ENCODE measurements at places on chromosomes 5 and 9.
A peak's percentile ranks its signal among the peaks of the same experiment; 100 is the strongest.

GRCh38 chr9:133168432-133168831 lies 4.7 kb upstream of the GBGT1 start:
- DNase-seq = no peak

DNA sequence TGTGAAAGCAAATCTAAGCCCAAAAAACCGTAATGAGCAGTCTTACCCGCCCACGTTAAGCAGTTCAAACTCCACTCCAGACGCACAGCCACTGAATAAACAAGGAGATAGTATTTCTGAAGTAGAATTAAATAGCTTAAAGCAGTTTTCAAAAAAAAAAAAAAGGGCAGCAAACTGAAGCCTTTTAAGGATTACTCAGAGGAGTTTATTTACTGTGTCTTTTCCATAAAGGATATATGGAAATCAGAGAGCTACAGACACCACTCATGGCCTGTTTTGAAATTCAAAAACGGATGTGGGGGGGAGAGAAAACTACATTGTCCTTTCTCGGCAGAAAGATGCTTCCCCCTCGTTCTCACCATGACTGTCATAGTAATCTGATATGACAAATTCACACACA lies 83.7 kb upstream of the IRX1 start:
- DNase-seq = no peak

GRCh38 chr5:177530638-177531037 lies 13.9 kb upstream of the DDX41 start:
- no peak for DNase-seq

- no peak for DNase-seq
Observed at GRCh38 chr5:96565582-96566265, 96.5 kb upstream of the CAST start.

DNA sequence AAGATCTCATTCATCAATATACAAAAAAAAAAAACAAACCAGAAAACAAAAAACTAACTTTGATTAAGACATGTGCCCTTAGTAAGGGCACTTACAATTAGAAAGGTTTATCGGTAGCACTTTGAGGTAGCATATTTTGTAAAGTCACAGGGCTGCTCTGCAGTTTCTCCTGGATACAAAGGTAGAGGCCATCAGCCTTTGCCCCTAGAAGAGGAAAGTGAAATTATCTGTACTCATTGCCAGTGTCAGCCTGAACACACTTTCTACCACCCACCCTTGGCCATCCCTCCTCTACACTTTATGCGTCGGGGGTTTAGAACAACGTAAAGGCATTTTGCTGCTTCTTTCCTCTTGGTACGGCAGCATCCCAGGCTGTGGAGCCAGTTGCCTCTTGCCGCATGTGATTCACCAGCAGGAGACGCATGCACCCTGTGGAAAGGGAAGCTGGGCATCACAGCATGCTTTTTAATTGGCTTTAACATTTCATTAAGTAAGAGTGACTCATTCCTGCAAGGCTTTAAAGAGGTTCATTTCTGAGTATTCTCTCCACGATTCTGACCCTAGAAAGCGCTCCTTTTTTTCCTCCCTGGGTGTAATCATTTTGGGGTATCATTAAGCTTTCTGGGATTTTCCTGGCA lies 84.6 kb downstream of the CEMIP2 start:
- no peak for DNase-seq

DNA sequence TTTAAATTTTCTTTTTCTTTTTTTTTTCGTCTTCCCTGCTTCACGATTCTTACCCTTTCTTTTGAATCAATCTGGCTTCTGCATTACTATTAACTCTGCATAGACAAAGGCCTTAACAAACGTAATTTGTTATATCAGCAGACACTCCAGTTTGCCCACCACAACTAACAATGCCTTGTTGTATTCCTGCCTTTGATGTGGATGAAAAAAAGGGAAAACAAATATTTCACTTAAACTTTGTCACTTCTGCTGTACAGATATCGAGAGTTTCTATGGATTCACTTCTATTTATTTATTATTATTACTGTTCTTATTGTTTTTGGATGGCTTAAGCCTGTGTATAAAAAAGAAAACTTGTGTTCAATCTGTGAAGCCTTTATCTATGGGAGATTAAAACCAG lies 352.2 kb downstream of the NTRK2 start:
- no peak for DNase-seq

DNA sequence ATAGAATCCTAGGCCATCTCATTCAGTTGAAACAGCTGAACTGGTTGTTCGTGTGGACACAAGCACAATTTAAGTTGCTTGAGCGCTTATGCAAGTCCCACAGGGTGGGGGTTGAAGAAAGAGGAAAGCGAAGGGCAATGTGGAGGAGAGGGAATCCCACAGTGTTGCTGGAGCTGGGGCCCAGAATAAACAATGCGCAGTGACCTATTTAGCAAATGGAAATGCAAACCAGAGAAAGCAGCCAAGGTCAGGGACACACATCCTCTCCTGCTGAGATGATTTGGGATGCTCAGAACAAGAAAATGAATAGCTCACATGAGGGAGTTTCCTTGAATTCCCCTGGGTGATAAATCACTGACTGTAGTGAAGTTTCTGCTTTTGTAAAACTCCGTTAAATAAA lies 838.3 kb downstream of the TLE4 start:
- DNase-seq = no peak

- DNase-seq = no peak
Observed at GRCh38 chr5:72842816-72843215, 26.4 kb downstream of the TNPO1 start.

- DNase-seq = no peak
Observed at GRCh38 chr5:52063186-52063585, 679.9 kb downstream of the ISL1 start.

DNA sequence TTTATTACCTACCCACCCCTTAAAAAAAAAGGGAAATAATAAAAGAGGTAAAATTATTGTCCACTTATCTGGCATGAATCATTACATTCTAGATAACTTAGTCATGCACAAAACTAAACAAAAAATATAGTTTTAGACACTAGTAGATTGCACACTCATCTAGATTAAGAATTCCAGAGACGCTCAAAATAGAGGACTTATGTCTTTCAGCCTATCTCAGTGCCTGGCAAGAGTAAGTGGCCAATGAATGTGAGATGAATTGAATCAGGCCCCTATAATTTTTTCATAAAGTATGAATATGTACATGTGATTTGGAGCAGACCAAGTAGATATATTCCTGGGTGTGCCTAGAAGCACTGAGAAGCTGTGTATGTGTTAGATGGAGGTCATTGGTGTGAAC lies 2.0 kb upstream of the RXFP3 start:
- DNase-seq = no peak

- DNase-seq = no peak
Observed at GRCh38 chr5:139951296-139951924, 91.7 kb downstream of the NRG2 start.

- DNase-seq = no peak
Observed at GRCh38 chr5:131854134-131854533, 57.3 kb upstream of the FNIP1 start.

GRCh38 chr5:151130922-151131891 lies 26.4 kb downstream of the ANXA6 start:
- DNase-seq = no peak

DNA sequence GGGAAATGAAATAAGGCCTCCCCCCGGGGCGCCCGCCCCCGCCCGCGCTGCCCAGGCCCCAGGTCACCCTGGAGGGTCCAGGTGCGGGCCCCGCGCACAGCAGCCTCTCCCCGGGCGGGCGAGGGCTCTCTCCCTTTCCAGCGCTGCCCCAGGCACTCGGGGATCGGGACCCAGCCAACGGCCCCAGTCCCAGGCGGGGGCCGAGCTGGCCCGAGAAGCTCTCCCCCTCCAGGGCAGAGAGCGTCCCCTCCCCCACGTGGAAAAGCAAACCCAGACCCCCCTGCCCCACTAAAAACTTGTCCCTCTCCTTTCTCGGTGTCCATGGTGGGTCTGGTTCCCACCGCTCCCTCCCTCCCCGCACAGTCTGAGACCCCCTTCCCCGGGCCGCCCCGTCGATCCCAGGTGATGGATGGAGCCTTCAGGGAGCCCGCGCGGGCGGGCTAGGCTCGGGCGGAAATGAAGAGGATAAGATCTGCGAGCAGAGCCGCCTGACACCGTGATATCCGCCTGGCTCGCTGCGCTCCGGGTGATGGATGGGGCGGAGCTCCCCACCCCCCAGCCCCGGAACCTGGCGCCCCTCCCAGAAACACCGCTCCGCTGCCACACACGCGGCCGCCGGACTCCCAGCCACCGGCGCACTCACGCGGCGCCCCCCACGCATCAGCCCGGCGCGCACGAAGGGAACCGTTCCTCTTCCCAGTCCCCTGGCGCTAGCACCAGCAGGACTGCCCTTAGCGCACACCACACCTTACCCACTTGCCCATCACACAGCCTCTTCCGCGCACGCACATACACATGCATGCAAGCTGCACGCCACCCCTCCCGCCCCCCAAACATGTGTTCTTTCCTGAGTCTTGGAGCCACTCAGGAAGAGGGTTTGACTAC lies 81.7 kb upstream of the ZBTB43 start:
- DNase-seq = peak; percentile 74

DNA sequence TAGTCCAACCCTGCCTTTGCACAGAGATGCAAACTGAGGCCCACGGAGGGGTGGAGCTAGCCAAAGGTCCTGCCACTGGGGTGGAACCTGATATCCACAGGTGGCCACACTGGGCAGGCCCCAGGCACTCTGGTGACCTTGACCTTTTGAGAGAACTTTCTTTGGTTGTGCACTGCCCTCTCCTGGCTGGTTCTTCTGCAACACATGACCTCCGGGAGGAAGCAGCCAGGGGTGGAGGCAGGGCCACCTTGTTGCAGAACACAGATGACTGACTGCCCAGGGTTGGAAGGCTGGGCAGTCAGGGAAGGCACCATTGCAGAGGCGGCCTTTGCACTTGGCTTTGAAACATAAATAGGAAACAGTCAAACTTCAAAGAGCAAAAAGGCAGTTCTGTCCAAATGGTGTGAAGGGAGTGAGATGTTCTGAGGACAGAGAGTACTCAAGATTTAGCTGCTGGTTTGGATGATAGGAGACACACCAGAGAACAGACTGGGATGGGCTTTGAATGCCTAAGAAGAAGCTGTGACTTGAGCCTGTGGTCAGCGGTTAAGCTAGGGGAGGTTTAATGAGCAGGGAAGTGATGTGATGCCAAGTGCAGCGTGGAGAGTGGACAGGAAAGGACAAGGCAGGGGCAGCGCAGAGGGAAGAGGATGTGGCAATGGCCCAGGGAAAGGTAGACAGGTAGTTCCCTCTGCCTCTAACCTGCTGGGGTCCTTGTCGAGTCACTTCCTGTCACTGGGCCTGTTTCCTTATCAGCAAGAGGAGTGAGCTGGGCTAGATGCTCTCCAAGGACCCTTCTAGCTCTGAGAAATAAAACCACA lies 6.8 kb upstream of the TCOF1 start:
- peak; percentile 33 for DNase-seq

- DNase-seq = peak; percentile 24
Observed at GRCh38 chr5:168947212-168947868, 353.6 kb downstream of the SLIT3 start.

DNA sequence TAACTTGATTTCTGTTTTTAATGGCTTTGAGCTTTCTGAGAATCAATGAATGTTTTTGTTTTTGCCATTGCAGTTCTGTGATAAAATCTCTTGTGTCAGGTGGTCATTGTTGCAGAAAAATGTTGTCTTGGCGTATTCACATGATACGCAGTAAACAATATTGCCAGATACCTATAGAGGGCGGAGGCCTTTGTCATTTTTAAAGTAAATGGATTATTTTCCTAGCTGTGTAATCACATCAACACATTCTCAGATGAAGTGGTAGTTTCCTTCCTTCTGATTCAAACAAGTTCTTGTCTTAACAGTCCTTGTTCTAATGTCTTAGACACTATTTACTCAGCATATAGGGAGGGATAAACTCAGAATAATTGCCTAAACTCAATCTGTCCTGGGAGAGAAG lies 109.9 kb upstream of the DAB2 start:
- DNase-seq = no peak

GRCh38 chr5:664343-664993 lies 28.7 kb downstream of the TPPP start:
- no peak for DNase-seq

GRCh38 chr5:73625372-73625943 lies 538 bp upstream of the ARHGEF28 start:
- no peak for DNase-seq

DNA sequence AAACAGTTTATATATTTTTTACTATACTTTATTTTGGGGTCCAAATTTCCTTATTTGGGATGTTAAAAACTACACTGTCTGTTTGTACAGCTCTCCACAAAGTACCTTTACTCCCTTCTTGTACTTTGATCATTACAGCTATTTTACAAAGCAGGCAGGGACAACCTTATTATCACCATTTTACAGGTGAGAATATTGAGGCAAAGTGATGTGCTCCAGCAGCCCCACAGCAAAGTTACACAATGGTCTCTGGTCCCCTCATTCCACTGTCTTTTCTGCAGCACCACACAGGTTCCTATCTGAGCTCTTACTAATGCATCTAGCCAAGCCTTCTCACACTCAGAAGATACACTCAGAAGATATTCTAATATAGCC lies 457.3 kb downstream of the RASEF start:
- no peak for DNase-seq

GRCh38 chr9:136174779-136175615 lies 29.9 kb downstream of the LHX3 start:
- no peak for DNase-seq

- DNase-seq = no peak
Observed at GRCh38 chr5:155254399-155254798, 240.8 kb downstream of the KIF4B start.

DNA sequence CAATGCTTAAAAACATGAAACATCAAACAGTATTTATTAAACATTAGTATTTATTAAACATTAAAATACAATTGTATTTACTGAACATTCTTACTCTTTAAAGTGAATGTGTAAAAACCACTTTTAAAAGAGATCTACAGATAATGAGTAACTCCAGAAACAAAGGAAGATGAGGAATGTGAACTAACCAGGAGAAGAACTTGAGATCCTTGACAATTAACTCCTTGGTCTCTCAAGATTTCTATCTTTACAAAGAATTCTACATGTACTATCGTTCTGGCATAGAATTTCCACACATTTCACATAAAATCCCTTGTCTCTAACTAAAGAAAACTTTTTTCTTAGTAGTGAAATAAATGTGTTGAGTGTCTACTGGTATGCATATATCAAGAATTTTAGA lies 28.7 kb upstream of the IFNE start:
- DNase-seq = no peak

DNA sequence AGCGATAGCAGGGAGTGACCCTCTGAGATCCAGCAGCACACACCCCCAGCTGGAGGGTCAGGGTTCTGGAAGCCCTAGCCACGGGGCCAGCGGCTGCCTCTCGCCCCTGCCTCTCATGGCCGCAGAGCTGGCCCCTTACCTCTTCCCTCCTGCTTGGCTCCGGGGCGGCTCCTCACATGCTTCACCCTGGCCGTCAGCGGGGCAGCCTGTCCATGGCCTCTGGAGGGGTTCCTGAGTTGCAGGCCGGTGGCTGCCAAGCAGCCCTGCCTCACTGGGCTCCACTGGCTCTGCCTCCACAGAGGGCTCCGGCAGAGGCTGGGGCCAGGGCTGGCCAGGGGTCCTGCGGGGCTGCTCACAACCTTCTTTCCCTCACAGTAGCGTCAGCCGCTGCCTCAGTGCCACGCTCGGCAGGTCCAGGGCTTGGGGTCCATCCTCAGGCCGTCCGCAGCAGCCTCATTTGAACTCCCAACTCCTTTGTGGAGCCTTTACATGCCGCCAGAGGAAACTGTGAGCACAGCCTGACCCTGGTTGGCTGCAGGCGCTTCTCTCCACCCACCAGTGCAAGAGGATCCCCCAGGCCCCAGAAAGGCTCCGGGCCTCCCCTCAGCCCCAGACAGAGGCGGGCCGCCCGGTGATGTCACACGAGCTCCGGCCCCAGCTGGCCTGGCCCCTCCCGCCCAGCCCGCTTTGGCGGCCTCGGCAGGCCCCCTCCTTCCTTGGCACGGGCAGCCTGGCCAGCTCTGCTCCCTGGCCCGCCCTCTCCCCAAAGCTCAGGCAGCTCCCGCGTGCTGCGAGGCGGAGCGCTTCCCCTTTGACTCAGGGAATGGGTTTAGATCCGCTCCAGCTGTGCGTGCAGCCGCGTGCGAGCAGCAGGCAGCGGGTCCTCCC lies at the start of gene ANGPTL2:
Gene ANGPTL2, minus strand, starts transcription at position 460 of the 888 bp plus-strand sequence. CDS start 13,904 bp downstream, outside the sequence.
- DNase-seq = no peak
